CD4-positive, CD25-positive, alpha-beta regulatory T cell (primary cell): ENCODE measurements at places on chromosomes 16 and 17. TPM values are rescaled to one million over a fixed set of nuclear protein-coding genes. Genes with fewer than 3 reads are reported as not detected.

The GHDC gene
- polyA plus RNA-seq = 17.8 TPM

DNA sequence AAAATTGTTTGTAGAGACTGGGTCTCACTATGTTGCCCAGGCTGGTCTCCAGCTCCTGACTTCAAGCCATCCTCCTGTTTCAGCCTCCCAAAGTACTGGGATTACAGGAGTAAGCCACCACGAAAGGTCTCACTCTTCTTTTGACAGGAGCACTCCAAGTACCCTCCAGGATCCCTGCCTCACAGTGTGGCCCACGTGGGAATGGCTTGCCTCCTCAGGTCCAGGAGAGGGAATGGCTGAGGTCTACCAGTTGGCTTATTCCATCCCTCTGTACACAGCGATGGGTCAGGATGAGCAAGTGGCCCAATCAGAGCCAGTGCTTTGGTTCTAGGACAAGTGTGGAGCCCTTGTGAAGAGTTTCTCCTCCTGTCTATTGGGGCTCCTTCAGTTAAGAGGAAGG is 73.7 kb upstream of the ZNF423 start:
- DNase-seq = no peak

GRCh38 chr16:7304958-7305357 is 27.7 kb upstream of the RBFOX1 start:
- DNase-seq = no peak

The RNF222 gene
- polyA plus RNA-seq = not detected

DNA sequence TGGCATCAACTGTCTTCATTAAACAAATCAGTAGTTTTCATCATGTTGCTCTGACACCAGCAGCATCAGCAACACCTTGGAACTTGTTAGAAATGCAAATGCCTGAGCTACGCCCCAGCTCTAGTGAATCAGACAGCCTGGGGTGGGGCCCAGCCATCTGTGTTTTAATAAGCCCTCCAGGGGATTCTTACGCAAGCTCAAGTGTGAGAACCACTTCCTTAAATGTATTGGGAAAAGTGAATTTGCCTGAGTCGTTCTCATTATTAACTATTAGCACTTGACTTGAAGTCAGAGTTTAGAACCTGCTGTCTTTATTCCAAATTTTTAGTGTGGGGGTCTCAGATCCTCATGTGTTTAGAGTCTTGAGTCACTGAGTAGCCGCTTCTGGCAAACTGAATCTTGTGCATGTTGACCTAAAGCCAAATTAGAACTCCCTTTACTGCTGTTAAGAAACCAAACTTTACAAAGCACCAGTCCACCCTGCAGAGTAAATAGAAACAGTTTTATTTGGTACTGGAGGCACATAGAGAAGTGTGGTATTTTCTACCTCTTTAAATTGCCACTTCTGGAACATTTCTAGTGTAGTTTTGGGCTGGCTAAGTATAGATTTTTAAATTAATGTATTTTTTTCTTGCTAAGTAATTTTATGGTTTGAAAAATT is 137.4 kb upstream of the COX10 start:
- no peak for DNase-seq

DNA sequence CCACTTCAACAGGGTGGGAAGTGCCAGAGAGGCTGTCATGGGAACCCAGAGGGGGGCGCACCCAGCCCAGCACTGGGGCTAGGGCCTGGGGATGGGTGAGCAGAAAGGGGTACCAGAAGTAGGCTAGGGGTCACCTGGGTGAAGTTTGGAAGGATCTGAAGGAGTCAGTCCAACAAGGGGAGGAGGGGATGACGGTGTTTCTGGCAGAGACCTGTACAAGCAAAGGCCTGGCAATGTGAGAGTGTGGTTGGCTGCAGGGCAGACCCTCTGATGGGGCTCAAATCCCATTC is 13.4 kb upstream of the KATNB1 start:
- DNase-seq = no peak

DNA sequence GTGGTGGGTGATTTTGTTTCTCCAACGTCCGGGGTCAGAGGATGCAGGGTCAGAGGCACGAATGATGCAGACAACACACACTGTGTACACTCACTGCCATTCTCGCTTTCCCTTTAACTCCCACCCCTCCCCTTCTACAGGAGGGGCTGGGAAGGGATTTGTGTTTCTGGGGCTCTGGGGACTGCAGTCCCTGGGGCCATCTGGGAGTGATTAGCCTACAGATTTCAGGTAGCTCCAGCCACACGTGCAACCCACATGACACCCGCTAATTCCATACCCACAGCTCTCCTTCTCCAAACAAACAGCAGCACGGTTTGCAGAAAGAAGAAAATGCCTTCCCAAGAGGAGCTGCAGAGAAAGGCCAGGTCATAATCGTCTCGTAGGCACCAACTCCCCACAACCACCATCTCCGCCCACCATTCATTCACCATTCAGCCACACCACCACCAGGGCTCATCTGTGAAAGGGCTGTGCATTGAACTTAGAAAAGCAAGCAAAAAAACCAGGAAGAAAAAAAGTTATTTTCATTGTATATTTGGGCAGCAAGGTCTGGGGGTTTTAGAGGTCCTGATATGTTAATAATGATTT is 9.4 kb upstream of the SOX9 start:
- no peak for DNase-seq

The HBZ gene
- not detected for polyA plus RNA-seq

The RPUSD1 gene
- 22.3 TPM for polyA plus RNA-seq

The NKIRAS2 gene
- 22.5 TPM for polyA plus RNA-seq

The SNN gene
- polyA plus RNA-seq = 24.9 TPM
